Stimulated activated CD8-positive, alpha-beta memory T cell treated with anti-CD3 and anti-CD28 coated beads, Interleukin-4, amount 100 ng/mL, for 1 hour (primary cell): ENCODE measurements at places on chromosomes 12 and 14.

- DNase-seq, result no peak
These were observed 29.4 kb downstream of the SCN8A start for GRCh38 chr12:51620448-51620847.

DNA sequence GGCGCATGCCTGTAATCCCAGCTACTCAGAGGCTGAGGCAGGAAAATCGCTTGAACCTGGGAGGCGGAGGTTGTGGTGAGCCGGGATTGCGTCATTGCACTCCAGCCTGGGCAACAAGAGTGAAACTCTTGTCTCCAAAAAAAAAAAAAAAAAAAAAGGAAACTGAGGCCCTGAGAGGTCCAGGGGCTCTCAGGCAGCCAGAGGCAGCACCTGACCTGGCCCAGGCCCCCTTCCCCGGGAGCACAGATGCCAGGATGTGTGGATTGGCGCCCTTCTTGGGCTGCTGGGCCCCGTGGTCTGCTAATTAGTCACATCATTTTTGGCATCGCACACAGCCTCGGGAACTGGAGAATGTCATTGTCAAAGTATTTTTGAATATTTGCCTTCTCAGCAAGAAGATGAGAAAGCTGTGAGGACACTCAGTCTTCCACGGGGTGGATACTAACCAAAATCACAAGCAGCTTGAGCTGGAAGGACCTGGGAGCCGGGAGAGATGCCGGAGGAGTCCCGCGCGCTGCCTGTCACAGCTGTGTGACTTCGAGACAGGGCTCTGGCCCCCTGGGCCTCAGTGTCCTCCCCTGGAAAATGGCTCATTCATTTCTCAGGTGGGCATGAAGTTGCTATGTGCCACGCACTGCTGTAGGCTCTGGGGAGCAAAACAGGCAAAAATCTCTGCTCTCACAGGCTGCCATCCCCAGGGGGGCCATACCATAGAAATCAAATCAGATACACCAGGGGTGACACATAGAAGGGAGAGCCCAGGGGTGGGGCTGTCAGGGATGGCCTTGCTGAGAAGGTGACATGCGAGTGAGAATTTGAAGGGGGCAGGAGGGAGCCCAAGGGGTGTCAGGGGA, 12.5 kb upstream of the RCOR1 start:
- no peak for DNase-seq

DNA sequence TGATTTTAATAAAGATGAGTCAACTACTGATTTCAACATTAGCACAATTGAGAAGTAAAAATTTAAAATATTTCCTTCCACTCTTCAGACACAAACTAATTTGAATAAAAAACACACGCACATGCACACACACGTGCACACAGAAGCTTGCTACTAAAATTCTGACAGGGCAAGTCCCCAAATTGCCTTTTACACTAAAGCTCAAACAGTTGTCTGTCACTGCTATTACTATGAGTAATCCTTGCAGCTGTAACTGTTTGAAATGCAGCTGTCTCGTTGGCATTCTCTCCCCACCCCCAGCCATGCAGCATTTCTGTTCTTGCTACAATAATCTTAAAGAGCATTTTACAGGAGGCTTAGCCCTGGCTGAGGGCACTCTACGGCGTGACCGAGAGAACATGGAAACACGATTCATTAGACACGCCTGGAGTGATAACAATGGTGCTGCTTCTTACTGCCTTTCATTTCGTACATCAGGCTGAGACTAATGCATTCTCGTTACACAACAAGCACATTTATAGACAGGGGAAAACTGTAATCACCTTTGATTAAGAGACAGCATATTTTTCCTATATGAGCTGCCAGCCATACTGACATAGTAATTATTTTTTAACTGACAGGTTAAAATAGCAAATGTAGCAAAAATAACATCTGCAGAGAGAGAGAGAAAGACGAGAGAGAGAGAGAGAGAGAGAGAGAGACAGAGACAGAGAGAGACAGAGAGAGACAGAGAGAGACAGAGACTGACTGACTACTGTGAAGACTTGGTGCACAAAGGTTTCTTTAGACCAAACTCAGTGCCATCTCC, 153.8 kb downstream of the MED13L start:
- no peak for DNase-seq

GRCh38 chr14:53696217-53696965, 260.2 kb downstream of the BMP4 start:
- no peak for DNase-seq

DNA sequence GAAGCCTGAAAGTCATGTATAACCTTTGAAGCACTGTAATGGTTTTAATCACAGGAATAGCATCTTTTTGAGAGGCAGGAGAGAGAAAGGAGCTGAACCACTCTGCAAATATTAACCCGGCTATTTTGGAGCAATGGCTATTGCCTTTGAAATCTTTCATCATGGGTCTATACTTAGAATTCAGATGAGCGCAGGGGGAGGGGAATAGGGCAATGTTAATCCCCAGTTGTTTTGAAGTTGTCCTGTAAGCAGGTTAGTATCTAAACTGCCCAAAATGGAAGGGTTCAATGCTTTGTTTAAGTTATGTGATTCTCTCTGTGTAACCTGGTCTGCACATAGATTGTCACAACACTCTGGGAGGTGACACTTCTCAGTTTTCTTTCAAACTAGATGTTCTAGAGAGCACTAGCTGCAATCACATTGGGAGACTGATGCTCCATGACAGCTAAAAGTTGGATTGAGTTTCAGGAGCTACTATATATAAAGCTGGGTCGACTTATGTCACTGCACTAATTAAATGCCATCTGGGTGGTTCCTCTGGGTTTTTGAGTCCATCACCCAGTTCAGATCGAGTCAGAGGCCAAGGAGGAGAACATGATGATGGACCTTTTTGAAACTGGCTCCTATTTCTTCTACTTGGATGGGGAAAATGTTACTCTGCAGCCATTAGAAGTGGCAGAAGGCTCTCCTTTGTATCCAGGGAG, at the start of gene MYF6:
TSS of gene MYF6 (plus strand) at position 509 of the 704 bp plus-strand sequence. CDS start at position 595, 86 bp downstream.
- DNase-seq, result no peak

GRCh38 chr14:31232081-31232480, 24.5 kb upstream of the HECTD1 start:
- no peak for DNase-seq

DNA sequence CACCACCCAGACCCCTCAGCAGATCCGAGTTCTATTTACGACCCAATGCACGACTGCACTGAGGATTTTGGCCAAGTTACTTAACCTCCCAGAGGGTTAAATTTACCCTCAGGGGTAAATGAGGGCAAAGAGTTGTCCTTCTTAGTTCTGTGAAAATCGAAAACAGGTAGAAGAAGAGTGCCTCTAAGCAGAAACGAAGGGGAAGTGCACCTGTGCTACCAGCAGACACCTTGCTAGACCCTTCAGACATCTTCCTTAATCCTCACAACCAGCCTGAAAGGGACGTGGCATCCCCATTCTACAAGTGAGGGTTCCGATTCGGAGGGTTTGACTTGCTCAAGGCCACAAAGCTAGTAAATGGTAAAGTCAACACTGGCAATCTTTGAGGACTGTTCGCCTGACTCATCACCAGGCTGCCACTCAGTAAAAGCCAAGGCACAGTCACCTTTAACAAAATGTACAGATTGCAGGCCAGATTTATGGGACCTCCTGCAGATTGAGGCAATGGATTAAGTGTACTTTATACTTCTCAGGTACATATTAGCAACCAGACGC, 1.6 kb downstream of the GSG1 start:
- no peak for DNase-seq

- no peak for DNase-seq
These were observed 1.0 kb upstream of the CAMKK2 start for GRCh38 chr12:121297435-121297991.

GRCh38 chr12:24297516-24297915, 348.0 kb upstream of the SOX5 start:
- no peak for DNase-seq

- DNase-seq, result no peak
These were observed 109.1 kb downstream of the VCPKMT start for GRCh38 chr14:50007123-50007903.

- no peak for DNase-seq
These were observed 9.2 kb upstream of the MYF6 start for GRCh38 chr12:80698256-80698655.

DNA sequence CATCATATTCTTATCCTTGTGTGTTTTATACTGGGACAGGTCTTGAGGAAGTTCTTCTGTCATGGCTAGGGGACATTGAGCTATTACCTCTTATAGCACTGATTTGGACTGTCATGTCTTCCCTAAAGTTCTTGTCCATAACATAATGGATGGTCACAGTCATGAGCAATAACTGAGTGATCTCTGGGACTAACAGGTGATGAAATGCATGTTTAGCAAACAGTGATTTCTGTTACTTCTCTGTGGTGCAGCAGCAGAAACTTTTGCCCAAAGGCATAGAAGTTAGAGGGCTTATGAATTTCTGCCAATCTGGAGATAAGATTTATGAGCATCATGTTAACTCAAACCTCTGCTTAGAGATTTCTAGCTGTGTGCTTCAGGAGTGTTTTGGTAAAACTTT, 5.9 kb downstream of the ADIPOR2 start:
- no peak for DNase-seq

DNA sequence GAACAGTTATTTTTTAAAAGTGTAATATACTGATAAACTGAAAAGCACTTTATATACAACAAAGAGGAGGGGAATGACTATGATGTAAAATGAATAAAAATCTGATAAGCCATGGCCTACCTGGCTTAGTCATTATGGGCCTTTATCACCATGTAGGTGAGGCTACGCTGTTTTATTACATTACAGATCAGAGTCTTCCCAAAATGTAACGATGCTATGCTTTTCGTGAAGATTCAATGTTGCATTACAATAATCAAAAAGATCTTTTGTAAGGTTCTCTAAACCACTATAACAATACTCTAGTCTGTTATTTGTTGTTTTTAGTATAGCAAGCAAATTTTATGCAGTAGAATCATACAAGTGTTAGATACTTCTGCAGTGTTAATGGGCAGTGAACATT, 34.2 kb downstream of the ARID4A start:
- DNase-seq, result no peak

GRCh38 chr12:82149045-82149444, 209.1 kb downstream of the CCDC59 start:
- DNase-seq, result no peak

DNA sequence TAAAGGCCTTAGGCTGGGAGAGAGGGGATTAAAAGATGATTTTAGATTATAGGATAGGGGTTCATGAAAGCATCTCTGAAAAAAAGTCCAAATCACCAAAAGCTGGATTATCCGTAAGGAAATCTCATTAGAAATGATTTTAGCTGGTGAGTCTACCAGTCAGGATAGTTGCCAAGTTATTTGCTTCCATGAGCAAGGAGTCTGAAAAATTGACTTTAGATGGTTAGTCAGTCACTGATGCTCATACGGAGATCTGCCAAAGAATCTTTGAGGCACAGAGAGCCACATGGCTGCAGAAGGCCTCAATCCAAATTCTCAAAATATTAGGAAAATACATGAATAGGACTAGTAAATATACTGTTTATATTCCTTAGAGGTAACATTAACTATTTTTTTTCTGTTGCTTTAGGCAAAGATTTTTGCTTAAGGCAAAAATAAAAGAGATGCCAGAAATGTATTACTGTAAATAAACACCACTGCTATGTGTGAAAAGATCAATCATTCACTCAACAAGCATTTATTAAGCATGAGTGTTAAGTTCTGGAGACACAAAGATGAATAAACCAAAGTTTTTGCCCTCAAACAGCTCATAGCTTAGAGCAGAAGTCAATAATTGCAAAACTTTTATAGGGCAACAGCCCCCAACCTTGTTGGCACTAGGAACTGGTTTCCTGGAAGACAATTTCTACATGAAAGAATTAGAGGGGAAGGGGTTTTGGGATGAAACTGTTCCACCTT, 105.2 kb downstream of the BBS10 start:
- DNase-seq, result no peak

DNA sequence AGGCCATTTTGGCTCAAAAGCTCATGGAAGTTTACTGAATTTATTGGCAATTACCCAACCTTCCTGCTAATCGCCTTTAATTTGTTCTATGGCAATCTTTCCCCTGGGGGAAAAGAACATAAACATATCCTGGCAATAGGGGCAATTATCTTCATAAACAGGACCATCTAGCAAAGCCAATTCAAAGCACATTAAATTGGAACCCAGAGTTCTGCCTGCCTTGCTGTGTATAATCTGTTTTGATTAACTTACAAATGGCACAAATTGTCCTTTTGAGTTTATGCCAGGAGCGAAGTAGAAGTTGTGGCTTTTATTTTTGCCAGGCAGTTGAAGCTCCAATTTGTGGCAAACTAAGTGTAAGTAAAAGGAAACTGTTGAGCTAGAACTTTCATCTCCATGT, 68.6 kb downstream of the C12orf50 start:
- DNase-seq, result no peak

- DNase-seq, result no peak
These were observed 74.0 kb downstream of the TSPAN9 start for GRCh38 chr12:3150931-3151835.

DNA sequence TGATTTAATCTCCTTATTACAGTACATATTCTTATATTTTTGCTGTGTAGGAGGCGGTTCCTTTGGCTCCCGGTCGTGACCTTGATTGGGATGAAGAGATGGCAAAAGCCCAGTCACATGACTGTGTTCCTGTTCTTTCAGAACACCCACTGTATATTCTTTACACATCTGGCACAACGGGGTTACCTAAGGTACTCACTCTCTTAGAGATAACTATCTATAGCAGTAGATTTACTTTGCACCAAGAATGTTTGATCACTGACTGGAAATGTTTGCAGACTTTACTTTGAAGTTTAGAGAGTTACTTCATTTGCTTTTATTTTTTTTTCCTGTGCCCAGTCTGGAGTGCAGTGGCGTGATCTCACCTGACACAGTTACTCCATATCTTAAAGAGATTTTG, 65.2 kb downstream of the ACSS3 start:
- DNase-seq, result no peak

DNA sequence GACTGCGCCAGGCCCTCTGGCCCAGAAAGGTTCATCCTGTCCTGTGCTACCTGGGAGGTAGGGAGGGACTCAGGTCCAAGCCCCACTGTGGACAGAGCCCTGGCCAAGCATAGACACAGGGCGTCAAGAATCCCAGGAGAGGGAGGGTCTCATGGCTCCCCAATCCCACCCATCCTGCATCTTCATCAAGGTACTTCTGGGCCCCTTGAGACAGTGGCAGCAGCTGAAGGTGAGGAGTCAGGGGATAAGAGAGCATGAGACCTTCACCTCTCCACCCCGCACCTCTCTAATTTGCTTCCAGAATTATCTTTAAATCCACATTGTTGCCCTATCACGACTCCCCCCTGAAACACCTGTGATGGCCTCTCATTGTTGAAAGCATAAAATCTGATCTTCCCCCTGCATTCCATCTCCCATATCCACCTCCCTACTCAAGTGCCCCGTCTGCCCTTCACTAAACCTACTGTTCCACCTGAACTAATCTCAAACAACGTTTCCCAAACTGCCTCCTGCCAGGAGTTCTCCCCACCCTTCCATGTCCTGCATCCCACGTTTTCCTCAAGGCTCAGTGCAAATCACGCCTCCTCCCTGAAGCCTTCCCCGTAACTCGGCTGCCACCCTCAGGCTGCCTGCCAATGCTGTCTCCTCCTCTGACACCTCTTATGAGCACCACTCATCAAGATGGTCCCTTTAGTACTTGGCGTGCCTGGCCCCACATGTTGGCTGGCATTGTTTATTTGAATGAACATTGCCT, 27.1 kb downstream of the KRT18 start:
- DNase-seq, result no peak
